Eye (tissue), 1 donor: ENCODE measurements at places on chromosomes 16 and 17.

GRCh38 chr17:37233036-37233435 lies 142.7 kb upstream of the C17orf78 start:
- peak; percentile 83 for DNase-seq

DNA sequence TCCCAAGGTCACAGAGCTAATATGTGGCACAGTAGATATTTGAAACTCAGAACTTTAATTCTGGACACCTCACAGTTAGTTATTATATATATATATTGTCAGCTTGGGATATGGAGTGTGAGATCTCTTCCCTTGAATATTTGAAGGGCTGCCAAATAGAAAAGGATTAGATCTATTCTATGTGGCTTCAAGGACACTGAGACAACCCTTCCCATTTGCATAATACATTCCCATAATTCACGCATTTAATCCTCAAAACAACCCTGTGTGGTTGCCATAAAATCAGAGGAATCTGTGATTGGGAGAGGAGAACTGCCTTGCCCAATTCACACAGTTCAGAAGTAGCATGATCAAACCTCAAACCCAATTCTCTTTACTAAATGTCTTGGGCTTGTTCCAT lies 365.8 kb upstream of the DYNLRB2 start:
- DNase-seq = no peak

DNA sequence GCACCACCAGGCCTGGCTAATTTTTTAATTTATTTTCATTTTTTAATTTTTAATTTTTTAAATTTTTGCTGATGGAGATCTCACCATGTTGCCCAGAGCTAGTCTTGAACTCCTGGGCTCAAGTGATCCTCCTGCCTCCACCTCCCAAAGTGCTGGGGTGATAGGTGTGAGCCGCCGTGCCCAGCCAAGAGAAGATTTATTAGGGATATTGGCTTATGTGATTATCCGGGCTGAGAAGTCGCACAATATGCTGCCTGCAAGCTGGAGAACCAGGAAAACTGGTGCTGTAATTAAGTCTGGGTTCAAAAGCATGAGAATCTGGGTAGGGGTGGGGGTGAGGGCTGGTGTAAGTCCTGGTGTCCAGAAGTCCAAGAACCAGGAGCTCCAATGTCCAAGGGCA lies 2.5 kb upstream of the C16orf90 start:
- DNase-seq = no peak

GRCh38 chr16:17271687-17272086 lies 199.1 kb downstream of the XYLT1 start:
- peak; percentile 59 for DNase-seq

DNA sequence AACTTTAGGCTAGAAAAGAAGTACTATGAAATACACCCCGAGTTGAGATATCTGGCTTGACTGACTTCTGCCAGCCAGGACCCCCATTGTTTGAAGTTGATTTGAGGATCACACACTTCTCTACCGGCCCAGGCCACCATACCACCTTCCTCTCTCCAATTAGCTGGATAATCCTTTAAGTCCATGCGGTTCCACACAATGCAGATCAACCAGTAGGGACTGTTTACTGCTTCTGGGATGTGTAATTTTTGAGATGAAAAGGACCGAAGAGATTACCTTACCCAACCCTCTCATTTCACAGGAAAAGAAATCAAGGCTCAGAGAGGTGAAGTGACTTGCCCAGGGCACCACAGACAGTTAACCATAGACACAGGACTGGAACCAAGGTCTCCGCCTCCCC lies 20.5 kb downstream of the ERN1 start:
- no peak for DNase-seq

GRCh38 chr16:58970775-58971174 lies 236.7 kb upstream of the GOT2 start:
- no peak for DNase-seq

GRCh38 chr17:75845058-75845711 lies 981 bp upstream of the UNC13D start:
- peak; percentile 86 for DNase-seq

DNA sequence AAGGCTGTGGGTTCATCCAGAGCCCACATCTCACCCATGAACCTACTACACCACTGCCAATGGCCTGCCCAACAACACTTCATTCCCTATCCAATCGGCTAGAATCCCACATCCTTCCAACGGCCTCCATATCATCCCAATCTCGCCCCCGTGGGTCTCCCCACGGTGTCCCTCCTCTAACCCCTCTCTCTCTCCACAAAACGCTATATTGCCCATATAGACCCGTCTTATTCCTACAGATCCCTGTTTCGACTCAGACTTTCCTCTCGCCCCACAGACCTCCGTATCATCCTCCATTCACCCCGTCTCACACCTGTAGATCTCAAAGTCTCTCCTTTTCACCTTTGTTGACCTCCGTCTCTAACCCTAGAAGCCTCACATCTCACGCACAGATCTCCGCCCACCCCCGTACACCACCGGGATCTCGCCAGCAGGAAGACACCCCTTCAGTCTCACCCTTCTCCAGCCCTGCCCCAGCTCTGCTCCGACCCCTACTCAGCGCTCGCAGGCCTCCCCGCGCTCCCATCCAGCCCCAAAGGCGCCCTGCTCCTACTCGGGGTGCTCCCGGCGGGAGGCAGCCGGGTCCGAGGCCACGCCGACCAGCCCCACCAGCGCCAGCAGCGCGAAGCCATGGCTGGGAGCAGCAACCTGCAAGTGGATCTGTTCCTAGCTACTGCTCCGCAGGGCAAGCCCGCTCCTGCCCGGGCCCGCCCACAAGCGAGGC lies at the start of gene FDXR:
FDXR (minus strand) TSS at position 682 of the 724 bp plus-strand sequence; CDS start at position 632, 50 bp downstream.
- no peak for DNase-seq

DNA sequence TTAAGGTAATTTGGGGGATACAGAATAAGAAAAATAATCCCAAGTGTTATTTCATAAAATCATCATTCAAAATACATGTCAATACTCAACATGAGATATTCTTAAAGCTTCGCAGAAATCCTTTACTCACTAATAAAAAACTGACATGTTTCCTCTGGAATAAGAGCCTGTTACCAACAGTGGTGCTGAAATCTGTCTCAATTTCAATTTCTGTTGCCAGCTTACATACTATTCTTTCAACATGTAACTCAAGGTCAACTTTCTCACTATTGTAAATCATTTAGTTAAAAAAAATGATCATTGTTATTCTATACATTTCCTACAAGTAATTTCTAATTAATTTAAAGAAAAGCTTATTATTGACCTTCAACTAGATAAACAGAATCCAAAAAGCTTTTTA lies 67.9 kb downstream of the CEP95 start:
- no peak for DNase-seq

DNA sequence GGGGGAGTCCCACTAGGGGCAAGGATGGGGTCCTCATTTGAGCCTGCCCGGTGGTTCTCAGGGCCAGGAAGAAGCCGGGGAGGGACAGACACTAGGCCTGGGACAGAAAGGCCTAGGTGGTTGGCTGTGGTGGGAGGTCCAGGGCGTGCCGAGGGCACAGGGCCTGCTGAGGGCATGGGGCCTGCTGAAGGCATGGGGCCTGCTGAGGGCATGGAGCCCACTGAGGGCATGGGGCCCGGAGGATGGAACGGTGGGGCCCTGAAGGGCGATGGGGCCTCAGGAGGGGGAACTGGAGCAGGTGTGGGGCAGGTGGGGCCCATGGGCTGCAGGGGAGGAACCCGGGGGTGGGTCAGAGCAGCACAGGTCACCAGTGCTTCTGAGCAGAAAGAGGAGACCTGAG lies 31.2 kb downstream of the PELP1 start:
- DNase-seq = no peak

GRCh38 chr16:12097523-12098428 lies 121.2 kb downstream of the SNX29 start:
- DNase-seq = peak; percentile 69

DNA sequence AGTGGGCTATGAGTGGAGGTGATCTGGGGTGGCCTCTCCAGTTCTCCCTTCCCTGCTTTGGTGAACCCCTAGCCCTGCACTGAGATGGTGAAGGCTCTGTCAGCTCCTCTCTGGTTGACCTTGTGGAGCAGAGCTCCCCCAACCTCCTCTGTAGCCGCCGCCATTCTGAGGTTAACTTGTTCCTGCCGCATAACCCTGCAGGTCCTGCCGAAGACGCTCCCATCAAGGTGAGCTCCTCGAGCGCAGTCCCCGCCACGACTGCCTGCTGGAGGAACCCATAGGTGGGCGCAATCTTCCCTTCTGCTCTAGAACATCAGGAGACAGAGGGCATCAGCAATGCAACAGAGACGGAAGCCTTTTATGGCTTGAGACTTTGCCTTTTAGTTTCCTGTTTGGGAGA lies 15.2 kb upstream of the SLC47A2 start:
- DNase-seq = no peak

- no peak for DNase-seq
These were observed 29.3 kb upstream of the ST6GALNAC1 start for GRCh38 chr17:76672892-76673291.

DNA sequence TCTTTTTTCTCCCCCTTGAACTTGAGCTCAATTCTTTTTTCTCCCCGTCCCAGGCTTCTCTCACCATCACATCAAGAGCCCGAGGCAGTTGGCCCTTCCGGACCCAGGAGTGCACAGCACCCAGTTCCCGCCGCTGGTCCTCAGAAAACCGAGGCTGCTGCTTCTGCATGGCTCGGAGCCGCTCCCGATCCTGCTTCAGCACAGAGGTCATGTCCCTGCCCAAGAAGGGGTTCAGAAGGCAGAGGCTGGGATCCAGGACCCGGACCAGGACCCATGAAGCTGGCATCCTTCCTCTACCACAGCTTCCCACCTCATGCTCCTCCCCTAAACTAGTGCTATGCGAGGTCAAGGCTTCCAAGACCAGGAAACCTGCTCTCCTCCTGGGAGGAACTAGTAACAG lies 10.5 kb downstream of the PER1 start:
- DNase-seq = no peak

GRCh38 chr16:80824623-80825364 lies 20.4 kb upstream of the CDYL2 start:
- peak; percentile 73 for DNase-seq

GRCh38 chr16:48123104-48123788 lies 32.5 kb downstream of the ABCC12 start:
- no peak for DNase-seq

- DNase-seq = no peak
These were observed 4.7 kb upstream of the CACNG4 start for GRCh38 chr17:66959641-66960375.

GRCh38 chr17:46832945-46833839 lies 14.7 kb upstream of the WNT3 start:
- peak; percentile 43 for DNase-seq

GRCh38 chr16:66275775-66276428 lies 90.6 kb upstream of the CDH5 start:
- peak; percentile 57 for DNase-seq

DNA sequence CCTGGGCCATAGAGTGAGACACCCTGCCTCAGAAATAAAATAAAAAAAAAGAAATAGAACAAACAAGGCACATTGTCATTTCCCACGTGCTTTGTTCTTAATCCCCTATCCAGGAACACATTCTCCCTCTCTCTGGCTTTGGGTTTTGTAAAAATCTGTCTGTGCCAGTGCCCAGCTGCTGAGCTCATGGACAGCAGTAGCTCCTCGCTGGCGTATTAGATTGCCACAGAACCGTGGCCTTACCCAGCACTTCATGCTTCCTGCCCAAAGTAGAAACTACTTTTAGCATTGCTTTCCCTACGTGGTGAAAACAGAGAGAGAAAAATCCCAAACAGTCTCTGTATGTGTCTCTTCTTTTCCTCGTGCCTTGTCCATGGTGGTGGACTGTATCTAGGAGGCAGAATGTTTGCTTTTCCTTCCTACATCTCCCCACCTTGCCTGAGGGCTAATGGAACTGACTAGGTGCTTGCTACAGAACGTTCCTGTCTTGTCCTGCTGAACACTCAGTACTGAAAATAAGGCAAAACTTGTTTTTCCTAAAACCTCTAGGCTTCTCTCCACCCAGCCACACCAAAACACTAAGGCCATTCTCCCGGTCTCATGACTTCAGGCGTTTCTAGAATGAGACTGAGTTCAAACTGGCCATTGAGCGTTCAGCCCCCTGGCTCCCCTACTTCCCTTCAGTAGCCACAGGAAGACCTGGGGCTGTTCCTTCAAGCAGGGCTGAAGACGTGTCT lies 26.1 kb downstream of the MNT start:
- DNase-seq = no peak

DNA sequence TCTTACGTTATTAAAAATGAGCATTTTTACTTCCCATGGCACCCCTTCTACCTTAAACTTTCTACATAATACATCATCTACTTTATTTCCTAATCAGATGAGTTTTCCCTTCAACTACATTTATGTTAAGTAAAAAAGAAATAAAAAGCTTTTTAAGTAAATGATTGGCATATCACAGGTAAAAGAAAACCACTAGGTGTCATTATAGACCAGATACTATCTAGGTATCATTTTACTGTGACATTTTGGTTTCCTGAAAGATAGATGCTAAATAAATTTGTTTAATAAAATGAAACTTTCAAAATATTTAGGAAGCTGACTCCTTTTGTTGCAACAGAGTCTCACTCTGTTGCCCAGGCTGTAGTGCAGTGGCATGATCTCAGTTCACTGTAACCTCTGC lies 3.8 kb upstream of the CMTM1 start:
- DNase-seq = no peak

DNA sequence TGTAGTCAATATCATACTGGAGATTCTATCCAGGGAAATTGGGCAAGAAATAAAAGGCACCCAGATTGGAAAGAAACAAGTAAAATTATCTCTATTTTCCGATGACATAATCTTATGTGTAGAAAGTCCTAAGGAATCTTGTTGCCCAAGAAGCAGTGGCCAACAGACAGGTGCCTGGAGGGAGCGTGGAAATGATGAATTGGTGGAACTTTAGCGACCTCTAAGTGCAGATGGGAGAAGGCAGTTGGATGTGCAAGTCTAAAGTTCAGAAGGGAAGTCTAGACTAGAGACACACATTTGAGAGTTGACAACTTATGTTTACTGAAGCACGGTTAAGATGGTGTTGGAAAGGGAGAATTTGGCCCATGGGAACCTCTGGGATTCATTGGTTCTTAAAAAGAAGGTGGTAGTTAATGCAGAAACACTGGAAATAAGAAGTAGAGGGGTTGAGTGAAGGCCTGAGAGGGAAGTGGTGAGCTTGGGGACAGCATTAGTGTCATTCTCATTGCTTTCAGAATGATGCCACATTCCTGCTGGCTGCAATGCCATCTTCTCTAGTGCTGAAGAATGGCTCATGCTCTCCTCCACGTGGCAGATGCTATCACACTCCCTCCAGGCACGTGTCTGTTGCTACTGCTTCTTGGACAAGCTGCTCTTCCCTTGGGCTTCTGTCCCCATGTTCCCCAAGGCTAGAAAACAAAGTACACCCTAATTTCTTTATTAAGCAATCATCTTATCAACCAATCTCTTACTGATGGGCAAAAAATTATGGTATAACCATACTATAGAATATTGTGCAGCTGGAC lies 24.0 kb downstream of the TAT start:
- no peak for DNase-seq
